ENCODE measurements at places on chromosomes 1 and 21.

- no peak for DNase-seq
Observed at GRCh38 chr1:86155051-86155806, 1.3 kb downstream of the COL24A1 start.

DNA sequence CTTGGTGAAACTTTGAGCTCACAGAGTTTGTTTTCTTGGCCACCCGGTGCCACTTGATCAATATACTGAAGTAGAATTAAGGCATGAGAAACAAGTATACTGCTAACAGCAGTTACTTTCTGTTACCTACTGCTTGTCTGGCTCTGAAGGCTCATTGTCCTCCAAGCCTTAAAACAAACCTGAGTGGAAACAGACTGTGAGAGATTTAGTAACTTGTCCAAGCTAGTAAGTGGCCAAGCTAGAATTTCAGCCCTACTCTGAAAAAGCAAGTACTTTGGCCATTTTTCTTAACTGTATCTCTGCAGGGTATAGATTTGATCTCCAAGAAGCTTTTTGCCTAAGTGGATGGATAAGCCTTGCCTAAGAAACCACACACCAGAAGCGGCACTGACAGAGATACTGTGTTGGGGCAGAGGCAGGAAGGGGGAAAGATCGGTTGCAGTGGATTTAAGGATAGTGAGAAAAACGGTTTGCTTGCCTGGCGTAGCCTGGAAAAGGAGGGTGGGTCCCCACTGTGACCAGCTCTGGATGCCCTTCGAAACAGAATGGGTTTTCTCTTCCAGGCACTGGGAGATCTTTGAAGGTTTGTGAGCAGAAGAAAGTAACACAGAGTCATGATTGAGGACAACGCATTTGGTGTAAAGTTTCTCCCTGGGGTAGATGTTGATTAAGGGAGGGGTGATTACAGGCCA, 2.1 kb upstream of the MACO1 start:
- no peak for DNase-seq

DNA sequence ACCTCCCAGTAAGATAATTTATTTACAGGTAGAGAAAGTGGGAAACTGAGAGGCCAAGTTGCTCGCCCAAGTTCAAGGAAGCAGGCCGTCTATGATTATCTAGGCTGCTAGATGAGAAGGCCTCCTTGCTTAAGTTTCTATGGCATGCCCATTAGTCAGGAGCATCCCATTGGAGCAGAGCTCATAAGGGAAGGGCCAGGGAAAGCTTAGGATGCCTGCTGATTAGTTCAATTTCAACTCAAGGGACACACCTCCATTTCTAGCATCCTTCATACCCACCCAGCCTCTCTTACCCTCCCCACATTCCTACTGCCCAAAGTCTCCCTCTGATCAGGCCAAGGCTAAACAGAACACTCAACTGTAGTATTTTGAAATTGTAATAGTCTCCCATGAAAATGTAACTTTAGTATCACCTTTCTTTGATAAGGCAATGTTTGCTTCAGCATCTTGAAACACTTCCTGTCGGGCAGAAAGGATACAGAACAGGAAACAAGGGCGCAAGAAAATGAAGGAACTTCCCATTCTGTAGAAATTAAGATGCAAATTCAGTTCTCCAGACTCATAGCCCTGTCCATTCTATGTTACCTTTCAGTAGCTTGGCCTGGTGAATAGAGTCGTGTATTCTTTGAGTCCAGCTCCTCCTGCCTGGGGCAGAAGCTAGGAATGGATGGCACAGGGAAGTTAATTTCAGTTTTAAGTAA, 46.3 kb upstream of the TARBP1 start:
- no peak for DNase-seq

DNA sequence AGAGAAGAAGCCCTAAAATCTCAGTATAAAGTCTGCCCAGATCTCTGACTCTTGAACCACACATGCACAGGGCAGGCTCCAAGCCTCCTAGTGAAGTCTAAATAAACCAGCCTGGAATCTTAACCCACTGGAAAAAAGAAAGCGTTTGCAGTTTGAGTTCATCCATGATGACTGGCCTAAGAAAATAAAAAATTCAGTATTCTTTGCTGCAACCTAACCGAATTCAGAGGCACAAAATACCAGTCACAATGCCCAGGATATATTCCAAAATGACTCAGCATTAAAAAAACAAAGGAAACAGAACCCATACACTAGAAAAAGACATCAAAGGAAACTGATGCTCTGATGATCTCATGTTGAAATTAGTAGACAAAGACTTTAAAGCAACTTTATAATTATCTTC, 269.2 kb downstream of the SDCCAG8 start:
- DNase-seq = no peak

- no peak for DNase-seq
Observed at GRCh38 chr1:14517841-14518180, 80.7 kb upstream of the KAZN start.

GRCh38 chr21:31173881-31174555, 135.7 kb upstream of the KRTAP19-8 start:
- peak; percentile 71 for DNase-seq

GRCh38 chr1:109229531-109230127, 15.9 kb downstream of the SARS1 start:
- no peak for DNase-seq

DNA sequence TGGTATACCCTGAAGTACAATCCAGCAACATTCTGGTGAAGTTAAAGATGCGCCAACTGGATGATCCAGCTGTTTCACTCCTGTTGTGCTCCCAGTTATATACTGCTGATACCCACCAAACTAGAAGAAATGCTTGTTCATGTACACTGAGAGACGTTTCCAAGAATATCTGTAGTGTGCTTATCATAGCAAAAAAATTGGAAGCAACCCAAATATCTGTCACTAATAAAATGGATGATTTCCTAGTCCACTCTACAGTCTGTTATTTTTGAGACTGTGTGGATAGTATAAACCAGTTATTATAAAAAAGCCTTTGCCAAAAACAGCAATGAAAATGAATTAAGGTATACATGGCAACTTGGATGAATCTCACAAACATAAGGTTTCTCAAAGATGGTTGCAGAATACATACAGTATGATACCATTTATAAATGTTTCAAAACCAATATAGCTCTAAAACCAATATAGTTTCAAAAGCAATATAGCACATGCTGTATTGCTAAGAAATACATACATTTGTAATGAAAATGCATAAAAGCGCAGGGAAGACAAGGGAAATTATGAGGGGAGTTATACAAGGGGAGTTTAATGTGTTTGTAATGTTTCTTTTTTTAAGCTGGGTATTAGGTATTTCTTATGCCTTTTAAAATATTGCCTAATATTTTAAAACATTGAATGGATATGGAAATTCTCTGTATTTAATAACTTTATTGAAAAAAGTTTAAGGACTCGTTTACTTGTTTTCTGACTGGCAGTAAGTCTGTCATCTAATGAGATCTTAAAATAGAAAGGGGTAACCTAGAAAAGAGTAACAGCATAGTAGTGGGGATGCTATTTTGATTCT, 36.5 kb downstream of the GPSM2 start:
- no peak for DNase-seq

GRCh38 chr1:59201341-59201740, 95.6 kb upstream of the FGGY start:
- DNase-seq = no peak

DNA sequence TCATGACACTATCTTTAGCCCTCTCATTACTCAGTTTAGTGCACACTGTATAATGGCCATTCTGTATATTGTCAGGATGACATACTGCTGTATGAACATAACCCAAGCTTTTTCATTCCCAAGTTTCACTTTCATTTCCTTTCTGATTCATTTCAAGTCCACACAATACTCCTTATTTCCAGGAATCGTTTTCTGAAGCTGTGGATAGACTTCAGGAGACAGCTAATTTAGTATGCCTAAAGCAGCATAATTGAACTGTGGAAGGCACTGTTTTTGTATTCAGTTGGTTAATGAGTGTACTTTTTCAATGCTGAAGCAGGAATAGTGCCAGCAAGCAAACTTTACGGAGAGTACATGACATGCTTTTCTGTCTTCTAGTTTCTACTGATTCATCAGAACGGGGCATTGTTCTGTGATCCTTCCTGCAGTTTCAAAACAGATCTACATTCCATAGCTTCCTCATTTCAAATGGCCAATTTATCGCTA, 578.5 kb upstream of the ZP4 start:
- DNase-seq = no peak

DNA sequence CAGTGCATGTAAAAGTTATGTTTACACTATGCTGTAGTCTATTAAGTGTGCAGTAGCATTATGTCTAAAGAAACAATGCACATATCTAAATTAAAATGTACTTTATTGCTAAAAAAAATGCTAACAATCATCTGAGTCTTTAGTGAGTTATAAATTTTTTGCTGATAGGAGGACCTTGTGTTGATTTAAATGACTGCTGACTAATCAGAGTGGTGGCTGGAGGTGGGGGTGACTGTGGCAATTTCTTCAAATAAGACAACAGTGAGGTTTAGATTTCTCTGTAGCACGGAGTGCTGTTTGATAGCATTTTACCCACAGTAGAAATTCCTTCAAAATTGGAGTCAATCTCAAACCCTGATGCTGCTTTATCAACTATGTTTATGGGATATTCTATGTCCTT, 37.0 kb downstream of the HS2ST1 start:
- DNase-seq = no peak

DNA sequence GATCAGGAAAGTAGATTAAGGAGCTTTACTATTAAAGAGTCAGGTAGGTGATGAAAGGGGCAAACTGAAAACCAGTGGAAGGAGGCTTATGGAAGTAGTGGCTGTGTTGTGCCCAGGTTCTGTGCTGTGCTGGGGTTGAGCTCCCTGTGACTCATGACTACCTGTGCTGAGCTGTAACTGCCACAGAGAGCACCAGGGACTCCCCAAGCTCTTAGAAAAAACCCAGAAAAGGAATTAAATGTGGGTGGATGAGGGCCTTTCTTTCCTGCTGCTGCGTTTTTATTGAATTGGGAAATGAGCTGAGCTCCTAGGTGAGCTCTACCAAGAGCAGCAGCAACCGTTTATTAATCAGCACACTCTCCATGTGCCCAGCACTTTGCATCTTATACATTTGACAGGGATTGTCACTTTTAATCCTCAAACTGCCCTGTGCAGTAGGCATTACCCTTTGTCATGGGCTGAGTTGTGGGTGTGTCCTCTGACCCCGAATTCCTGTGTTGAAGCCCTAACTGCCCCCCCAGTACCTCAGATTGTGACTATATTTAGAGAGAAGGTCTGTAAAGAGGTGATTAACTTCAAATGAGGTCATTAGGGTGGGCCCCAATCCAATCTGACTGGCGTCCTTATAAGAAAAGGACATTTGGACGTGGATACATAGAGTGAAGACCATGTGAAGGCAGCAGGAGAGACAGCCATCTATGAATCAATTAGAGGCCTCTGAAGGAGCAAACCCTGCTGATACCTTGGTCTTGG, 65.4 kb downstream of the AK4 start:
- no peak for DNase-seq
